ENCODE measurements at places on chromosomes 5 and 9.

GRCh38 chr9:122005597-122005996, 87.5 kb downstream of the TTLL11 start:
- DNase-seq: no peak

DNA sequence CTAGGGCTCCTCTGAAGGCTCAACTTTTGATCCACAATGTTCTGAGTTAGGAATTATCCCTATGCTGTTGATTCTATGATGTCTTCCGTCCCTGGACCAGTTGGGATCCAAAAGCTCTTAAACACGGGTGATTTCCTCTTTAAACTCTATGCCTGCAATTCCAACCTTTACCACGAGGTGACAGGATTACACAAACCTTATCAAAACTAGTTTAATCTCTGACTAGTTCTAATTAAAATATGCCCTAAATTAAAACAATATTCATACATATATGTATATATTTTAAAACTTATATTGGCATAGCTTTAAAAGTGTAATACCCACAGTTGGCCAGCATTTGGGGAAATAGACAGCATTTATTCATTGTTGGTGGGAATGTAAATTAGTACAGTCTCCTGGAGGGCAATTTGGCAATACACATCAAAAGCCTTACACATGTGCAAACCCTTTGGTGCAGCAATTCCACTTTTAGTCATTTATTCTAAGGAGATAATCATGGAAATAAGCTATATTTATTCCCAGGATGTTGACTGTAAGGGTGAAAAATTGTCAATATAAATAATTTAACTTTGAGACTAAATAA, 51.6 kb upstream of the PHYKPL start:
- no peak for DNase-seq

GRCh38 chr5:13987843-13988464, 43.5 kb upstream of the DNAH5 start:
- DNase-seq: peak; percentile 57

- DNase-seq: no peak
Observed at GRCh38 chr9:36306471-36307306, 48.4 kb upstream of the GNE start.

GRCh38 chr9:65458465-65458864, 173.5 kb upstream of the FOXD4L5 start:
- DNase-seq: no peak

- no peak for DNase-seq
Observed at GRCh38 chr5:88734191-88734640, 148.8 kb downstream of the MEF2C start.

DNA sequence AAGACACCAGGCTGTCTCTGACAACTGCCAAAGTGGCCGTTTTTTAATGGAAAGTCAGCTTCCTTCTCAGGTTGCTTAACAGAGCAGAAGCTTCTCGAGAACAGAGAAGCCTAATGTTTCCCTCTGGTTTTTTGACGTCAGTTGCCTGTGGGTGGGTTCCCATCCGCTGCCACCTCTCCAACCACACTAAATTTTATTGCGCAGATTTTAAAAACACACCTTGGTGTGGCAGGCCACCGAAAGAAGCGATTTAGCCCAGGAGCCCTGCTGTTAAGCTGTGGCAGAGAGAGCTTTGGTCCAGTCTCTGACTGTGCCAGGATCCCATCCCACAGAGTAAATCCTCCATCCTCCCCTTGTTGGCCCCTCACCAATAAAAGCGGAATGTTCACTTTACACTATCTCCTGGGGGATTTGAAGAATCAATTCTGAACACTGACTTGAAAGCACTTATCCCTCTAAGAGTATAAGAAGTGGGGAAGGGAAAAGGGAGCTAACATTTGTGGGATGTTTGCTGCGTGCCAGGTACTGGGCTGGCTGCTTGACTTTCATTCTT, 181.6 kb downstream of the AOPEP start:
- DNase-seq: no peak

GRCh38 chr9:136896027-136896426, 9.7 kb downstream of the TRAF2 start:
- DNase-seq: no peak

GRCh38 chr5:2536632-2537377, 214.7 kb downstream of the IRX2 start:
- DNase-seq: no peak

DNA sequence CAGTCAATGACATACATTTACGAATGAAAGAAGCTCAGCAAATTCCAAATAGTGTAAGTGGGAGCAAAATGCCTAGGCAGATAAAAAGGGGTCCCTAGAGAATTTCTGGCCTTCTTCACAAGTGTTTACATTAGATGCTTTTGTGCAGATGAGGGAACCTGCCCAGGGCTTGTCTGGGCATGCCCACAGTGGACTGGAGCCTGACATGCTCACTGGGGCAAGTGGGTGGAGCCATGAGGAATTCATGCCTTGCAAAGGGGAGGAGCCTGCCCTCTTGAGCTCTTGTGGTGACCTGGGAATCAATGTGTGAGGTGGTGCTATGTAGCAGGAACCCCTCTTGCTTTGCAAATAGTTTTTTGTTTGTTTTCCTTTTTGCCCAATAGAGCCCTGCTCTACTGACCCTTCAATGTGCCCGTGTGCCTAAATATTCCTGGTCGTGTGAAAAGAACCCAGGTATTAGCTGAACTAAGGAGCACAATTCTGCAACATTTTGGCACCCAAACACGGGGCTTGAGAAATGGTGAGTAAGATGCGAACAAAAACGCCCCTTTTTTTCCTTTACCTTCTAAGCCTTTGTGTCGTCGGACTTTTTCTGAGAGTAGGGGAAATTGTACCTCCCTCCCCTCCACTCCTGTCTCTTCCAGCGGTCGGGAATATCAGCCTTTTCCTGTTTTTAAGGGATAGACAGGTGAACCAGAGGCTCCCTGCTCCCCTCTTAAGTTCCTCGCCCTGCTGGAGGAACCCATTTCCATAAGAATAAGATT, 433.8 kb upstream of the CDH9 start:
- DNase-seq: no peak

All from SJSA1 (cell line).